ENCODE measurements at places on chromosomes 11 and 22. TPM values are rescaled to one million over a fixed set of nuclear protein-coding genes. Genes with fewer than 3 reads are reported as not detected.

Gene HEPN1
- total RNA-seq, result not detected

Gene OR8G1
- not detected for total RNA-seq

Gene FZD4
- 38.2 TPM for total RNA-seq

DNA sequence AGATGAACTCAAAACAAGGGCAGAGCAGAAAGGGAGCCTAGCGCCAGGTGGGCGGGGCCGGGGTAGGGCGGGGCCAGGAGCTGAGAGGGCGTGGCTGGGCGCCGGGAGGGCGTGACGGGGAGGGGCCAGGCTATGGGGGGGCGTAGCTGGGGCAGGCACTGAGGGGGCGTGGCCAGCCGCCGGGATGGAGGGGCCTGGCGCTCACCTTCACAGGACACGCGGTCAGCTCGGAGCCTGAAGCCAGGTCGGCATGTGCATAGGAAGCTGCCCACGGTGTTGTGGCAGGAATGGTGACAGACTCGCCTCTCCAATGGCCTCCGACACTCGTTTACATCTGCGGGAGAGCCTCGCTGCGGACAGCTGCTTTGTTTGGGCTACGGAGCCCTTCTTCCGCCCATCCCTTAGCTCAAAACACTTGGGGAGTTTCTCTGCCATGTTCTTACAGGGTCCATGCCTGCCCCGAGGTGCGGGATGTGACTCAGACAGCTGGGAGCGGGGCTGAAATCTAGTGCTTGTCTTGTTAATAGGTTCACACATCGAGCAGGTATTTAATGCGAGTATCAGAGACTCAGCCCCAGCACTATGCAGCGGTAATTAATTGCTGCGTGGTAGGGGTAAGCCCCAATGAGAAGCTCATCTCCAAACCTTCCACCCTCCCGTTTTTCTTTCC, 13.4 kb downstream of the VWCE start:
- H3K4me1 ChIP-seq, result no peaks in the 10 kb centered on the region
- H3K4me3 ChIP-seq, result no peak overlapping the region
- no peaks in the 10 kb centered on the region for H3K27me3 ChIP-seq
- H3K36me3 ChIP-seq, result no peaks in the 10 kb centered on the region
- peak; percentile 71 for DNase-seq

DNA sequence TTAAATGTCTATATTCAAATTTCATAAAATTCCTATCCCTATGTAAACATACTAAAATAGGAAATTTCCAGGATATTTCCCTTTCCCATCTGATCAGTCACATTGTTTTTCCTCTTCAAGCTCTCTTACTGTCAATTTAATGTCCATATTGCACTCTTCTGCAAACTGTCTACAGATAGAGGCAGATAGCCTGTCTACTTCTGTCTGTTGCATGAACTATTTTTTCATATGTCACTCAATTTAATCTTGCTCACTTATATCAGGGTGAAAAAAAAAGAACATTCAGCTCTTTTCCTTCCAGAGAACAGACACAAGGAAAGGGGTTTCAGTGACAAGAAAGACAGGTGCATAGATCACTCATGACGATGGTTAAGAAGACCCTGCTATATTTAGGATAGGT, 1013.9 kb upstream of the CCDC90B start:
- no peak overlapping the region for H3K4me3 ChIP-seq
- H3K36me3 ChIP-seq, result no peaks in the 10 kb centered on the region
- H3K4me1 ChIP-seq, result no peaks in the 10 kb centered on the region
- no peak for DNase-seq
- no peak overlapping the region for H3K27ac ChIP-seq
- H3K27me3 ChIP-seq, result no peaks in the 10 kb centered on the region

DNA sequence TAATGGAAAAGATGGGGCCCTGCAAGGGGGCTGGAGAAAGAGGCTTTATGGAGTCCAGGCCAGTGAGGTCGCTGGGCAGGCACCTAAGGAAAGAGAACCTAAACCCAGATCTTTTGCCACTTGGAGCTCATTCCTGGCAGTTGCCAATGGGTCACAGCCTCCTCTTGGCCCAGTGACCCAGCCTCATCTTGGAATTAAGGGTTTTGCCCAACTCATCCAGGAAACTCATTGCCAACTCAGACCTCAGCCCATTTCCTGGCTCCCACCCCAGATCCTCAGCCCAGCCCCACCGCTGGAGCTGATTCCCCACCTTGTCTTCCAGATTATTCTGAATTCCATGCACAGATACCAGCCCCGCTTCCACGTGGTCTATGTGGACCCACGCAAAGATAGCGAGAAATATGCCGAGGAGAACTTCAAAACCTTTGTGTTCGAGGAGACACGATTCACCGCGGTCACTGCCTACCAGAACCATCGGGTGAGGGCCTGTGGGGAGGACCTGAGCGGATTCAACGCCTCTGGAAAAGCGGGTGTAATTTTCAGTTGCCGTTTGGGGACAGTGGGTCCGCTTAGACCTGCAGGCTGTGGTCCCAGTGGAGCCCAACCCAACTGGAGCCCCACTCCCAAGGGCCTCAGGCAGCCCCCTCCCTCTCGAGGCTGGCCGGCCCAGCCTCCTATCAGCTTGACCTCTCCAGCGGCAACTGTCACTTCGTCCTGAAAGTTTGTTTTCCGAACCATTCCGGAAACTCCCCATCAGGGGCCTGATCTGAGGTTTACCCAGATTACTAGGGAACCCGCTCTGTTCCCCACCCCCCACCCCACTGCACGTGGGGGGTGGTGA, 4.3 kb downstream of the TBX1 start:
- peaks cover 90% of the 10 kb centered on the region for H3K27me3 ChIP-seq
- no peak overlapping the region for H3K27ac ChIP-seq
- H3K36me3 ChIP-seq, result no peaks in the 10 kb centered on the region
- DNase-seq, result no peak
- H3K4me1 ChIP-seq, result peaks cover 25% of the 10 kb centered on the region
- no peak overlapping the region for H3K4me3 ChIP-seq

DNA sequence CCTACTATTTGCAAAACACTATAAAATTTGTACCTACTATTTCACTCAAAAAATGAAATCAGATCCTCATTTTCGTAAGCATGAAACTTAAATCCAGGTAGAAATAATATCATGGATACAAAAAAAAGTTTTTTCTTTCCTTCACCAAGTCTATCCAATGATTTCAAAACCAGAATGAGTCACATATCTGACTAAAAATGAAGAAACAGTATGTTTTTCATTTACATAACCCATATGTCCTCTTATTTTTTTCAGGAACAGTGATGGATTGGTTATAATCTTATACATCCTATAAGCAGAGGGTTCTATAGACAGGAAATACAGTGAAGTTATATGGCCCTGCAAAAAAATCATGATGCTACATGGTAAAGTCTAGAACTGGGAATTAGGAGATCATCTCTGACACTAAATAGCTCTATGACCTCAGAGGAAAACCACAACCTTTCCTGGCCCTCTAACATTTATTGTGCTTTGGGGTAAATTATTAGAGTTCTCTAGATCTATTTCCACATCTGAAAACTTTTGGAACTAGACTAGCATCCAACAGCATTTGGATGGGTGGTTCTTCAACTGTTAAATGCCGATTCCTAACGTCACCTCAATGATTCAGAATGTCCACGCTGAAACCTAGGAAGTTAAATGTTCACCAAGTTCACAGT, 10.9 kb downstream of the MTMR2 start:
- H3K27ac ChIP-seq, result peak overlapping the region; percentile 8
- H3K27me3 ChIP-seq, result no peaks in the 10 kb centered on the region
- no peaks in the 10 kb centered on the region for H3K4me1 ChIP-seq
- no peak for DNase-seq
- no peak overlapping the region for H3K4me3 ChIP-seq

- H3K27ac ChIP-seq, result no peak overlapping the region
- no peaks in the 10 kb centered on the region for H3K36me3 ChIP-seq
- H3K27me3 ChIP-seq, result no peaks in the 10 kb centered on the region
- no peaks in the 10 kb centered on the region for H3K4me1 ChIP-seq
- DNase-seq, result peak; percentile 46
Measured at GRCh38 chr11:2581151-2581930, 118.5 kb downstream of the KCNQ1OT1 start.

GRCh38 chr11:35721651-35722282, 59.2 kb downstream of the TRIM44 start:
- H3K4me1 ChIP-seq, result peaks cover 19% of the 10 kb centered on the region
- no peak for DNase-seq
- H3K4me3 ChIP-seq, result no peak overlapping the region
- H3K36me3 ChIP-seq, result no peaks in the 10 kb centered on the region
- H3K27me3 ChIP-seq, result no peaks in the 10 kb centered on the region
- peak overlapping the region; percentile 6 for H3K27ac ChIP-seq
